ENCODE measurements at places on chromosomes 5 and 9. TPM values are rescaled to one million over a fixed set of nuclear protein-coding genes. Genes with fewer than 3 reads are reported as not detected.

Gene IRX2
- total RNA-seq = not detected

Gene GIN1
- 2.7 TPM for total RNA-seq

Gene NTRK2
- 0.35 TPM for total RNA-seq

Gene HRH2
- total RNA-seq = 0.06 TPM

Gene AMBP
- total RNA-seq = not detected

Gene PCDHA2
- not detected for total RNA-seq

Gene TYRP1
- not detected for total RNA-seq

Gene SLC36A3
- not detected for total RNA-seq

Gene PCDHA9
- total RNA-seq = 0.06 TPM

Gene ZNF474
- total RNA-seq = not detected
